ENCODE measurements at places on chromosomes 5 and 9.

GRCh38 chr9:120717176-120717575 is 2.9 kb upstream of the MEGF9 start:
- DNase-seq = no peak

DNA sequence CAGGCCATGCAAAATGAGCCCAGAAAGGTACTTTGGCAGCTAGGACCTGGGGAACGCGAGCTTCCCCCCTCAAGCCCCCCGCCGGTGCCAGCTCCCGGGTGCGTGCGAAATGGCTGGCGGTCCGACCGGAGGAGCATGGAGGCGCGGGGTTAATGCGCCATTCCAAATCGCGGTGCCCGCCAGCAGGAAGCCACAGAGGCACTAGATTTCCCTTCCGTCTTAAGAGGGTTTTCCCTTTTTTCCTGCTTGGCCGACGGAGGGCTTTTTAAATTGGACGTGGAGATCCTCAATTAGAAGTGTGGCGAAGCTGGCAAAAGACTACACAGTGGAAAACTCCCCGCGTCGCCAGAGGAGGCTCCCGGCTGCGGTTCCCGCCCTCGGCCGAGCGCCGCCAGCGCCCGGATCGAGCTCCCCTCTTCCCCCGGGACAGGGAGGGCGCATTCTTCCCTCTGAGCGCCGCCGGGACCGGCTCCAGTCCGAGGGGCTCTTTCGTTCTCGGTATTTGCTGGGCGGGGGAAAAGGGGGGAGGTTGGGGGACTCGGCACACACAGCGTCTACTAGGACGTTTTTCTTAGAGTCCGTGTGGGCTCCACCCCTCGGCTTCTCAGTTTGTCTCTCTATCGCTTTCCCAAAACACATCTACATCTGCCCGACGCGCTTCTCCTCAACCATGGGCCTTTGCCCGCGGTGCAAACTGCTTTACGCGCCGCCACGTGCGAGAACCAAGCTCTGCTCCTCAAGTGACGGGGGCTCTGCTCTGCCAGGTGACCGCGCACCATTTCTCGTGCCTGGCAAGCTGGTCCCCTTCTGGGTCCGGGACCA is 3.0 kb downstream of the GDNF start:
- no peak for DNase-seq

DNA sequence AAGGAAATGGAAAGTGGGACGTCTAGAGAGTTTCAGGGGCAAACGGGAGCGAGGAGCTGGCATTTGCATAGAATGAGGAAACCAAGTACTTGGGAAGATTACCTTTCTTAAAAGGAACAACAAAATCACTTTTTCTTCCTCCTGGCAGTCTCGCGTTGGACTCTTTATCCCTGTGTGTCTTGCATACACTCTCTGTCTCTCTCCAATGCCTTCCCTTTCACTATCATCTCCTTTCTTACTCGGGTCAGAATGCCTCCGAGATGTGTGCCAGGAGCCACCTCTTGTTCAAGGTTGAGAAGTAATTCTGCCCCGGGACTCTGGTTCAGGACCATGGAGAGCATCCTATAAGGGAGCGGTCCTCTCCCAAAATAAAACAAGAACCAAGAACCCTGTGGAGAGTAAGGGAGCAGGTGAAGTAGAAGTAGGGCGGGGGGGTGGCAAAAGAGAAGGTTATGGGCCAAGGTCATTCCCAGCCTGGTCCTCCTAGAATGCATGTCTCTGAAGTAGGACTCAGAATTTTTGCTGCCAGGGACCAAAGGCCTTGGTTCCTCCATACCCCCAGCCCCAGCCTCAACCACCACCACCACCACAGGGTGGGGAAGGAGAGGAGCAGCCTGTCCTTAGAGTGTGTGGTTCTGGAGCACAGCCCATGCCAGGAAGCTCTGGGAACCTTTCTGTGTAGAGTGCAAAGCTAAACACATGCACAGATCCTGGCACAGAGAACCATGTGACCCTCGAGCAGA is 72.1 kb upstream of the ARAP3 start:
- DNase-seq = no peak

GRCh38 chr9:128091144-128091543 is 23.1 kb downstream of the SLC25A25 start:
- no peak for DNase-seq

All from T-helper 17 cell (primary cell).